Memory B cell (primary cell): ENCODE measurements at places on chromosomes 12 and 14.
A peak's percentile ranks its signal among the peaks of the same experiment; 100 is the strongest.

DNA sequence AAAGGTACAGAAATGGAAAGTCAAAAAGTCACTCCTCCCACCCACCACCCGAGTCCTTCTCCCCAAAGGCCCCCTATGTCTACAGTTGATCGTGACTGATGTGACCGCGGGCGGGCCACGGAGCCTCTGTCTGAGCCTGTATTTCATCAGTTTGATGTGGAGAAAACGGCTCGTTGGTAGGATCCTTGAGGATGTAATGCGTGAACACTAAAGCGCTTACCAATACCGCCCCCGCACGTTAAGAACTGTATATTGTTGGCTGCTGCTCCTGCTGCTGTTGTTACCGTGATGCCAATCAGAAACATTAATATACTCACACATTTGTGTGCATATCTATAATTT, 24.6 kb upstream of the UBC start:
- H3K27ac ChIP-seq, result no peak overlapping the region
- peaks cover 2% of the 10 kb centered on the region for H3K36me3 ChIP-seq
- H3K4me3 ChIP-seq, result no peak overlapping the region
- peaks cover 9% of the 10 kb centered on the region for H3K4me1 ChIP-seq
- DNase-seq, result no peak
- no peaks in the 10 kb centered on the region for H3K27me3 ChIP-seq

DNA sequence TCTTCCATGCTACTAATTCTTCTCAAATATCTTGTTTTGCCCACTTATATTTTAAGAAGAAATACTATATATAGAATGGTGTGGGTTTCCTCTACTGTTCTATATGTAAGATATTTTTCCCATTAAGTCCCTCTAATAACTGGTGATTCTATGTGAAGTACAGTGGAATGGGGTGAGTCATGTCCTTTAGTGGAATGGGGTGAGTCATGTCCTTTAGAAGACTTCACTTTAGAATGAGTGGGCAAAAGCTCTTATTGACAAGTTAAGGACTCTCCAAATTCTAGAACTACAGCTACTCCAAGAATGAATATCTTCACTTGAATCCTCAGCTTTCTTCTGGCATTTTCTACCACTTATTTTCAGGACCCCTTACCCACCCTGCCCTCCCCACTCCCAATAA, 349.9 kb downstream of the ETNK1 start:
- peaks cover 4% of the 10 kb centered on the region for H3K27me3 ChIP-seq
- no peak overlapping the region for H3K27ac ChIP-seq
- no peak for DNase-seq

DNA sequence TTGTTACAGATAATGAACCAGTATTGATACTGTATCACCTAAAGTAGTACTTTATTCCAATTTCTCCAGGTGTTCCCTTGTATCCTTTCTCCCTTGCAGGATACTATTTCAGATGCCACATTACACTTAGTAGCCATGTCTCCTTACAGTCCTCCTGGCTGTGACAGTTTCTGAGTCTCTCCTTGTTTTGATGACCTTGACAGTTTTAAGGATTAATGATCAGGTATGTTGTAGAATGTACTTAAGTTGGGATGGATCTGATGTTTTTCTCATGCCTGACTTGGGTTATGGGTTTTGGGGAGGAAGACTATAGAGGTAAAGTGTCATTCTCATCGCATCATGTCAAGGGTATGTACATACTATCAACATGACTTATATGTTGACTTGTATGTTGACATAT, 193.6 kb downstream of the ADGRD1 start:
- no peaks in the 10 kb centered on the region for H3K4me1 ChIP-seq
- H3K36me3 ChIP-seq, result no peaks in the 10 kb centered on the region
- no peak overlapping the region for H3K27ac ChIP-seq
- peaks cover 16% of the 10 kb centered on the region for H3K27me3 ChIP-seq

DNA sequence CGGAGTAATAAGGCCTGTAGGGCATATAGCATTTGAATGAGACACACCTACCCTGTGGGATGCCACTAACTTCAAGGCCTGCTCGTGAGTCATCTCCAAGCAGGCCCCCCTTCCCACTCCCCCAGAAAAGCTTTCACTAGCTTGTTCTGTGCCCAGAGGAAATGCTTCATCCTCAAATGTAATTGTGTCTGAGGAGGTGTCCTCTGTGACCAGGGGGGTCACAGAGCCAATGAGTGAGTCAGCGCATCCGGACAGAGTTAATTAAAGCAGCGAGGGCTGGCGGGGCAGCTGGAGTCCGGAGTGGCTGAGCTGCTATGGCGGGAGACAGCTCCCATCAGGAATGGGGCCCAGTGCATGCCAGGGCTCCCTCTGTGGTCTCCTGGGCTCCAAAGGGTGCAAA, 27.0 kb upstream of the ESRRB start:
- H3K4me1 ChIP-seq, result peaks cover 2% of the 10 kb centered on the region
- no peaks in the 10 kb centered on the region for H3K36me3 ChIP-seq
- H3K4me3 ChIP-seq, result no peak overlapping the region
- peaks cover 12% of the 10 kb centered on the region for H3K27me3 ChIP-seq

GRCh38 chr14:73438993-73439392, 19.4 kb downstream of the NUMB start:
- H3K4me1 ChIP-seq, result peaks cover 19% of the 10 kb centered on the region
- no peak overlapping the region for H3K4me3 ChIP-seq
- H3K36me3 ChIP-seq, result peaks cover 3% of the 10 kb centered on the region
- H3K27me3 ChIP-seq, result no peaks in the 10 kb centered on the region

- H3K27ac ChIP-seq, result peak overlapping the region; percentile 91
- DNase-seq, result no peak
- H3K4me1 ChIP-seq, result peaks cover 47% of the 10 kb centered on the region
- H3K4me3 ChIP-seq, result no peak overlapping the region
- peaks cover 2% of the 10 kb centered on the region for H3K36me3 ChIP-seq
Observed at GRCh38 chr12:108117163-108117849, 11.8 kb upstream of the WSCD2 start.

GRCh38 chr12:87667378-87667777, 361.8 kb downstream of the C12orf50 start:
- no peak for DNase-seq
- H3K36me3 ChIP-seq, result no peaks in the 10 kb centered on the region
- H3K27me3 ChIP-seq, result no peaks in the 10 kb centered on the region
- H3K27ac ChIP-seq, result no peak overlapping the region
- H3K4me1 ChIP-seq, result peaks cover 2% of the 10 kb centered on the region

- H3K27ac ChIP-seq, result no peak overlapping the region
- H3K4me1 ChIP-seq, result peaks cover 13% of the 10 kb centered on the region
- peaks cover 4% of the 10 kb centered on the region for H3K27me3 ChIP-seq
- H3K36me3 ChIP-seq, result peaks cover 1% of the 10 kb centered on the region
- H3K4me3 ChIP-seq, result no peak overlapping the region
Observed at GRCh38 chr12:67456431-67456901, 187.3 kb downstream of the CAND1 start.

- peaks cover 15% of the 10 kb centered on the region for H3K4me1 ChIP-seq
- no peak for DNase-seq
- no peaks in the 10 kb centered on the region for H3K27me3 ChIP-seq
- peaks cover 17% of the 10 kb centered on the region for H3K36me3 ChIP-seq
- H3K27ac ChIP-seq, result no peak overlapping the region
Observed at GRCh38 chr12:121013715-121014114, 2.6 kb downstream of the C12orf43 start.

- H3K27ac ChIP-seq, result no peak overlapping the region
- no peaks in the 10 kb centered on the region for H3K27me3 ChIP-seq
- no peak overlapping the region for H3K4me3 ChIP-seq
Observed at GRCh38 chr14:25103271-25103670, 53.3 kb upstream of the STXBP6 start.

DNA sequence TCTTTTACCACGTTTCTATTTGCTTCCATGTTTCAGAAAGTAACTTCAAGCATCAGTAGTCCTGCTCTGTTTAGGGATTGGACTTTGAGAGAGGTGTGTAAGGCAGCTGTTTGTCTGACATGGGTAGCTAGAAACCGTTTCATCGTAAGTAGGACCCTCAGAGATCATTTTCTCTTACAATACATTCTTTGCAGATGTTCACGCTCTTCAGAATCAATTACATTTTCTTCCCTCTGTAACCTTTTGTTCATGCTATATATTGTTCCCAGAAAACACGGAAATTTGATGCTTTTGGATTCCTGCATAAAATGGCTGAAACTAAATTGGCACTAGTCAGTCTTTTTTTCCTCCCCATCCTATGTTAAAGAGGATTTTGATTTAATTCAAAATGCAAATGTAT, 62.6 kb upstream of the AEBP2 start:
- no peak overlapping the region for H3K27ac ChIP-seq
- H3K36me3 ChIP-seq, result no peaks in the 10 kb centered on the region
- no peaks in the 10 kb centered on the region for H3K27me3 ChIP-seq
- no peaks in the 10 kb centered on the region for H3K4me1 ChIP-seq
- no peak overlapping the region for H3K4me3 ChIP-seq
